ENCODE measurements at places on chromosomes 11 and 22.

DNA sequence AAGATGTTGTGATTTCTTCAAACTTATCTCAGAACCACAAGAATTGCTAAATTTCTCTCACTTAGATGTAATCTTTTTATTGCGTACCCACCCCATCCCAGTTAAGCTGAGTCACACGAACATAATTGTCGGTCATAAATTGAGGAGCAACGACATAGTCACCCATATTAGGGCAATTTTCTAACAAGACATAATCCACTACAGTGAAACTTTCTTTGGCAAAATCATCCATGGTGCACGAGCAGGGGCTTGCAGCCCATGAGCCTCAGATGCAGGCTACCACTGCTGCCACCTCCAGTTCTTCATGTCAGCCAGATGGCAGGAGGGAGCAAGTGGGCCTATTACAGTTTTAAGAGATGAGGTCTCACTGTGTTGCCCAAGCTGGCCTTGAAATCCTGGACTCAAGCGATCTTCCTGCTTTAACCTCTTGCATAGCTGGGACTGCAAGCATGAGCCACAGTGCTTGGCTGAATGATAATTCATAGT, 70.3 kb upstream of the GRK2 start:
- no peak for DNase-seq

GRCh38 chr22:21593406-21594232, 26.1 kb downstream of the UBE2L3 start:
- DNase-seq: no peak

DNA sequence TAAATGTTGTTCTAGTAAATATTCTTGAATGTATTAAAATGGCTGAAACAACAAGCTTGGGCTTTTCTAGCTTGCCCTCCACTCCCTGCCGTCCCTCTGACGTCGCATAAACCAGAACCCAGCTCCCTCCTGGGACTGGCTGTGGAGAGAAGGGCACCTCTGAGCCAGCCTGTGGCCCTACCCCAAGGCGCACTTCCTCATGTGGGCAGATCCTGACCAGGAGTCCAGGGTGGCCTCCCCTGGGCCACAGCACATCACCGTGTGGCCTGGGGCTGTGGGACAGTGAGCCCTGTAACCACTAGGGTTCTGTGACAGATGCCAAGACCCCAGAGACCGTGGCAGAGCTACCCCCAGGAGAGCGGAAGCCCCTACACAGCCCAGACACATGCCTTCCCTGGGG, 10.2 kb upstream of the ADORA2A start:
- no peak for DNase-seq

- no peak for DNase-seq
Measured at GRCh38 chr11:7677071-7677470, 3.8 kb upstream of the CYB5R2 start.

GRCh38 chr11:34869425-34869824, 46.8 kb downstream of the APIP start:
- DNase-seq: no peak

GRCh38 chr22:34669001-34669400, 397.0 kb upstream of the ISX start:
- no peak for DNase-seq

GRCh38 chr11:64765851-64766665, 6.3 kb upstream of the PYGM start:
- no peak for DNase-seq

DNA sequence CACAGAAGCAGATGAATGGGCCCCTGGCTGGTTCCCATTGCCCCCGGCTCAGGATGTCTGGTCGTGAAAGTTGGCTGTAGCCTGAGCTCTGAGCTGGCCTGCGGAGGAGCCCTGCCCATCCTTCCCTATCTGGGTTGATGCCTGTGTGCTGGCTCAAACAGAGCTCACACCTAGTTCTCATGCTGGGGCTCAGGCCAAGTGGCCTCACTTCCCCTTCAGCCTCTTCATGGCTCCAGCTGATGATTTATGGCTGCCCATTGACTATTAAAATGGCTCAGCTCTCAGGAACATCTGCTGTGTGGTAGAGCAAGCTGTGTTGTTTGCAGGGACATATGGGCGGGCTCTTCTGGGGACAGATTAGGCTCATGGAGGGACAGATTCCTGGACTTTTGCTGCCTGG, 64.7 kb downstream of the ADAMTS15 start:
- no peak for DNase-seq

GRCh38 chr22:48210198-48210580, 1447.7 kb downstream of the TBC1D22A start:
- no peak for DNase-seq

- DNase-seq: no peak
Measured at GRCh38 chr11:110196884-110197420, 99.5 kb downstream of the RDX start.

- DNase-seq: no peak
Measured at GRCh38 chr22:36467946-36468345, 13.5 kb downstream of the TXN2 start.

DNA sequence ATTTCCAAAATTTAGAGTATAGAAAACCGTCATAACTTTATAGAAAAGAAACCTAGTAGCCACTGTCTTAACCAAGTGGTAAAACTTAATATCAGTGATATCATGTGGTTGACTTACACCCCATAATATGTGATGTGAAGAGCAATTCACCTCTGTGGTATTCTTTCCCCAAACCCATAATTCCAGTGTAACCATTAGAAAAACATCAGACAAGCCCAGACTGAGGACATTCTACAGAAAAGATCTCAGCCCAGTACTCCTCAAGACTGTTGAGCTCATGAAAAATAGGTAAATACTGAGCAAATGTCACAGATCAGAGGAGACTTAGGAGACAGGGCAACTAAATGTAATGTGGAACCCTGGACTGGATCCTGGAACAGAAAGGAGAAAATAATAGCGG, 134.6 kb downstream of the PGR start:
- DNase-seq: no peak

- no peak for DNase-seq
Measured at GRCh38 chr11:85310479-85310878, 316.7 kb downstream of the DLG2 start.

DNA sequence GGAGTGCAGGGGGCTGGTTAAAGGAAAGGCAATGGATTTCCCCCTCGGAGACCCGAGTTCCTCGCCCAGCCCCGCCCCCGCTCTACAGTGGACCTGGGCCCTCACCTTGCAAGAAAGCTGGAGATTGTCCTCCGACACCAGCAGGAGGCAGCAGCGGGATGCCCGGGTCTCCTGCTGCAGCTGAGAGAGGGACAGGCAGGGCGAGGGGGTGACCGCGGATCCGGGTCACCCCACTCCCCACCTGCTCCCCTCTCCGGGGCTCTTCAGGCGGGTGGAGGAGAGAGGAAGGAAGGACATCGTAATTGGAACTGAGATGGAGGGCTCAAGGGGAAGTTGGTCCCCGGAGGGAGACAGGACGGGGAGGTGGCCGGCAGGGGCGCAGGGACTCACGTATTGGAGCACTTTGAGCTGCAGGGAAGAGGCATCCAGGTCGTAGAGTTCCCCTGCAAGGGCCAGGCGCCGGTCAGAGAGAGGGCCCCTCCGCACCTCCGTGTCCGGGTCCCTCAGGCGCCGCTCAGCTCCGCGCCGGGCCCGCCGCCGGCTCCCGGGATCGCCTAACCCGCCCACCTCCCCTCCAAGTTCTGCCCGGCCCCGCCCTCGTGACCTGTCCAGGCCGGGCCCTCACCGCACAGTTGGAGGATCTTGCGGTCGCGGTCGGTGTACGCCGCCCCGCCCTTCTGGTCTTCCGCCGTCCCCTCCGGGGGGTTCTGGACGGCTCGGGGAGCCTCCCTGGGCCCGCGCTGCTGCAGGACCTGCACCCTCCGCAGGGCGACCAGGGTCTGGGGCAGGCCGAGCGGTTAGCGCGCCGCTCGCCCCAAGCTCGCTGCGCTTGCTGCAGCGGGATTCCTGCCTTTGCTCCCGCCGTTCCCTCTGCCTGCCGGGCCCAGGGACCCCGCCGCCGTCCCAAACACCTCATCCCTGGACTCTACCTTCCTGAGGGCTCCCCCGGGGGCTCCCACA, 84.1 kb downstream of the PDE2A start:
- peak; percentile 58 for DNase-seq
